ENCODE measurements at places on chromosomes 16 and 17.

DNA sequence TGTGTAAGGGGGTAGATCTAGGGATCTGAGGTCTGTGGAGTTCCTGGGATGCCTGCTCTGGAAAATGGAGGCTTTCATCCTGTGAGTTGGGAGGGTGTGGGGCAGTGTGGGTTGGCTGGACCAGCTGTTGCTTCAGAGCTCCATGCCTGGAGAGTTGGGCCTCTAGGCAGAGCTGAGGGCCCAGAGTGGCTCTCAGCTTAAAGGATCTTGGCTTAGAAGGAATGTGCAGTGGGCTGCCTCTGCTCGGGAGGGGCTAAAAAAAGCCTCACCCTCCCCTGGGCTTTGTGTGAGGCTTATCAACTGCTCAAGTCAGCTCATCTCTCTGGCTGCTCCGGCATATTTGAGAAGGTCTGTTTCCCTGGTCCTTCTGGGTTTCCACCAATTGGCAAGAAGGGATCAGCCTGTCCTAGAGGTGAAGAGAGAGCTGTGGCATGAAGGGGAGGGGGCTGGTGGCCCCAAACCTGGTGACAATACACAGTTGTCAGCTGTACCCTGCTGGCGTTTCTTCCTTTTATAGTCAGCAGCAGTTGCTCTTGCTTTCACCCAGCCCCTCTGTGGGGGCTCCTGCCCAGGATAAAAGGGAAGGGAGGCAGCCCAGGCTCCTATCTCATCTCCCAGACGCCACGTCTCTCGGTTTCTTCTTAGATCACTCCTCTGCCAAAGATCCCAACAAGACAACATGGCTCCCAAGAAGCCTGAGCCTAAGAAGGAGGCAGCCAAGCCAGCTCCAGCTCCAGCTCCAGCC lies at the start of gene MYL4:
MYL4 (plus strand) TSS at position 605 of the 745 bp plus-strand sequence; CDS start at position 680, 75 bp downstream.
- no peak for DNase-seq

GRCh38 chr16:8493972-8494371 lies 96.3 kb downstream of the TMEM114 start:
- DNase-seq = no peak

GRCh38 chr16:87496447-87496801 lies 3.6 kb upstream of the ZCCHC14 start:
- DNase-seq = no peak

DNA sequence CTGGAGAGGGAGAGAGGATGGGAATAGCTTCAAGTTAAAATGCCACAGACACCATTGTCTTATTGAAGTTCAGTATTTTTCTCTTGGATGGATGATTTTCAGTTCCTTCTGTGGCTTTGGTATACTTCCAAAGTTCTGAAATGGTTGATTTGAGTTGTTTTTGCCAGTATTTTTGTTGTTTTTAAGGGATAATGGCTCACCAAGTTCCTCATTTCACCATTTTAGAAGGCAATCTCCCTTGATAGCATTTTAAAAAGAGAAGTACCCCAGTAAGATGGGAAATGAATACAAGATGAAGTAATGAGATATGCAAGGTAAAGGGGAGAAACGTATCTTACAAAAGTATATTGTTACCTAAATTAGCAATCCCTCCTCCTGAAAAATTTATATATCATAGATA lies 18.5 kb upstream of the SPDYE4 start:
- DNase-seq = no peak

- DNase-seq = no peak
Observed at GRCh38 chr16:17356243-17356933, 114.4 kb downstream of the XYLT1 start.

DNA sequence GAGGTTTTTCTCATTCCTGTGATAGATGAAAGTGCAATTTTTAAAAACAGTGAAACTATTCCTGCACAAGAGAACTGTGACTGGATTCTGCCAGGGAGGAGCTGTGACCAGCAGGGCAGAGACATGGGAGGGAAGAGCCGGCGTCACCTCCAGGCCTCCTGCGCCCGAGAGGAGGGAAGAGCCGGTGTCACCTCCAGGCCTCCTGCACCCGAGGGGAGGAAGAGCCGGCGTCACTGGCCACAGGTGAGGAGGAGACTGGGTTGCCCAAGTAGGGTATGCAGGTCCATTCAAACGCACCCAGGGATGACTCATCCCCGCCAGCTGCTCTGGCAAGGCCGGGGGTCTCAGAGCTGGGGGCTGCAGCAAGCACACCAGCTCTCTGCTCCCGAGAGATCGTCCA lies 56.7 kb downstream of the METRNL start:
- DNase-seq = no peak

DNA sequence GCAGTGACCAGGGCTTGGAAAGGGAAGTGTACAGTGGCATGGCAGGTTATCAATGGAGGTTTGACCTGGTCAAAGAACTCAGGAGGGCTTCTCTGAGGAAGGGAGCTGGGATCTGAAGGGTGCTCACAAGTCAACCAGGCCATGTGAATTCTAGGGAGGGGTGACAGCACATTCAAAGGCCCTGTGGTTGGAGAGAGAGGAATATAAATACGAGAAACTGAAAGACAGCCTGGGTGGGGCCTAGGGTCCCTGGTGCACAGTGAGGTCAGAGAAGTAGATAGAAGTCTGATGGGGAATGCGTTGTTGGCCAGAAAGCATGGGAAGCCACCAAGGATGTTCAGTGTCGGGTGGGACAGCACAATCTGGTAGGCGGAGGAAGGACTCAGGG lies 210.8 kb downstream of the KATNIP start:
- DNase-seq = no peak

DNA sequence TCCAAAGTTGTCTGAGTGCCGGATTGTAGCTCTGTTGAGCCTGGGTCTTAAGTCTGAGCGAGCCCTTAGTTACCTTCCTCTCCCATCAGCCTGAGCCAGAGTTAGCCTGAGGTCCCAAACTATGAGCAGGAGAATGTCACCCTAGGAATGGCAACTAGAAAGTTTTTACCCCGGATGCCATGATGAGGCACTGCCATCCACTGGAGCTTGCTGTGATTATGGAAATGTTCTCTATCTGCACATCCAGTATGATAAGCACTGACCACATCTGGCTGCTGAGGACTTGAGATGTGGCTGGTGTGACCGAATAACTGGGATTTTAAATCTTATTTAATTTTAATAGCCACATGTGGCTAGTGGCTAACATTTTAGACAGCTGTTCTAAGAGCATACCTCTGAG lies 550.0 kb downstream of the CDH13 start:
- no peak for DNase-seq

GRCh38 chr17:18191967-18192366 lies 8.3 kb downstream of the ALKBH5 start:
- no peak for DNase-seq

DNA sequence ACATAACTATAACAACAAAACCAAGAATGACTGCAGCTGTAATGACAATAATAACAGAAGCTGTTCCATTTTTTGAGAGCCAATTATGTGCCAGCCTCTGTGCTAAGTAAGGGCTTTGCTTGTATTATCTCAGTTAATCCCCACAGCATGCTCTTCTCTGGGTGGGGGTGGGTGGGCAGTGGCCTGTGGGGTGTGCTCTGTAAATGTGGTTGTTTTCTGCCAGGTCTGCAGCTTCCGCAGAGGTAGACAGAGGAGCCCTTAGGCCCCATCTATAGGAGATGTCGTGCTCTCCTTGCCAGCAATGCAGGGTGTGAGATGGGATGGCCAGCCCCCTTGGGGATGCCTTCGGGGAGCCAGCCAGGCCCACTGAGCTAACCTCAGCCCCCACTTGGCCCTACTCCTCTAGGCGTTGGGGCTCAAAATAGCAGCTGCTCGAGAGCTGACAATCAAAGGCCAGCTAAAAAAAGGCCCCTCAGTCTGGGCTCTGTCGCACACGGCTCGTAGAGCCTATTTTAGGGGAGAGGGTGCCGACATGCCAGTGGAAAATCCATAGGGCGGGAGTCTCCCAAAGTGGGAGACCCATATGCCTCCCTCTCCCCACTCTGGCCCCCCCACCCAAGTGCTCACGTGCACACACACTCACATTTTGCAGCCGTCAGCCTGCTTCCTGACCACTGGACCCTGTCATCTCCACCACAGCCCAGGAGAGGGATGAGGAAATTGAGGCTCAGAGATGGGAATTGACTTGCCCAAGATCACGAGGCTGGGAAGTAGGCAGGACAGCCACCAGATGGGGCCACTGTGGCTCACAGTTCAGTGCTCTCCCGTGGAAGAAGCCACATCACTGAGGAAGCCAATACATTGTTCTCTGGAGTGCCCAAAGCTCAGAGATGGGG lies 15.8 kb downstream of the CDH16 start:
- no peak for DNase-seq

GRCh38 chr17:47276868-47277267 lies 23.2 kb downstream of the ITGB3 start:
- no peak for DNase-seq

DNA sequence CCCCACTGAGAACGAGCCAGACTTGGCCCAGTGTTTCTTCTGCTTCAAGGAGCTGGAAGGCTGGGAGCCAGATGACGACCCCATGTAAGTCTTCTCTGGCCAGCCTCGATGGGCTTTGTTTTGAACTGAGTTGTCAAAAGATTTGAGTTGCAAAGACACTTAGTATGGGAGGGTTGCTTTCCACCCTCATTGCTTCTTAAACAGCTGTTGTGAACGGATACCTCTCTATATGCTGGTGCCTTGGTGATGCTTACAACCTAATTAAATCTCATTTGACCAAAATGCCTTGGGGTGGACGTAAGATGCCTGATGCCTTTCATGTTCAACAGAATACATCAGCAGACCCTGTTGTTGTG lies 631 bp downstream of the BIRC5 start:
- no peak for DNase-seq

- DNase-seq = no peak
Observed at GRCh38 chr16:54582631-54583250, 296.2 kb upstream of the IRX3 start.

DNA sequence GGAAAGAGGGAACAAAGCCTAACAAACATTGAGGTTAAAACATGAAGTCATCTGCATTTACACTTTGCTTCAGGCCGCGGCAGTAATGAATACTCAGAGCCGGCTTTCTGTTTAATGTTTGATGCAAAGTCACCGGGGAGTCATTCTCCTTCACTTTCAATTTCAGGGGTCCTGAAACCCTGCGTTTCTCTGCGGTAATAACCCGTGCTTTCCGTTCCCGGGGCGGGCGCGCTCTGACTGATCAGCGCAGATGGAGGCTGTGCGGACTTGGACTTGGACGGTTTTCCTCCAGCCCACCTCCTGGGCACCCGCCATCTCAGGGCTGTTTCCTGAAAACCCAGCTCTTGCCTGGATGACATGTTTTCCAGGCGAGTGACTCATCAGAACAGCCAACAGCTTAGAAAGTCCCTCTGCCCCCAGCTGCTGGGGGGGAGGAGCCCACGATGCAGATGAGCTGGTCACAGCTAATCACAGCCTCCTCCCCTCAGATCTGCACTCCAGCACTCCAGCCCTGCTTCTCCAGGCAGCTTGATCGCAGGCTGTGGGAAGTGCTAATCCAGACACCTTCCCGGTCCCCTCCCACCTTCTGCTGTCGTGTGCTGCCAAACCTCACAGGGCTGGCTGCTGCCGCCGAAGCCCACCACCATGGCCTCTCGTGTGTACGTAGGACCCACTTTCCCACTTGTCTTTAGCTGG lies 158.6 kb upstream of the CHMP6 start:
- DNase-seq = peak; percentile 83

- DNase-seq = peak; percentile 70
Observed at GRCh38 chr16:84042879-84043485, 387 bp upstream of the SLC38A8 start.

DNA sequence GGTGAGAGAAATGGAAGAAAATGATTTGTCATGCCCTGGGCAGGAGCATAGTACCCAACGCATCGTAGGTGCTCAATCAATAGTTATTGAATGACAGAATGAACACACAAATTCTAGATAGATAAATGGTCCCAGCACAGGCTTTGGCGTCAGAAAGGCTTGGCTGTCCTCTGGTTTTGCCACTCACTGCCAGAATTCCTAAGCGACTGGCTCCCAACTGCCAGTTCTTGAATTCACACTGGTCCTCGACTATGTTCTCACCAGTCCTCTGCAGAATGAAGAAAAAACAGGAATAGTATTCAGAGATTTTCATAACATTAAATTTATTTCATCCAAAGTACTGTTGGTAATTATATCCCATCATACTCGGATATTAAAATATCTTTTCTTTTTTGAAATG lies 163.1 kb upstream of the NOL11 start:
- no peak for DNase-seq

GRCh38 chr17:4498461-4499397 lies at the start of gene SPNS2:
Gene SPNS2 (plus strand): TSS chr17:4498881. CDS start chr17:4499048, 167 bp downstream.
- peak; percentile 76 for DNase-seq

- no peak for DNase-seq
Observed at GRCh38 chr17:82299452-82299851, 18.0 kb downstream of the CD7 start.

GRCh38 chr16:89502081-89502843 lies 5.9 kb upstream of the SPG7 start:
- no peak for DNase-seq

GRCh38 chr16:70476272-70477020 lies 22.1 kb downstream of the FCSK start:
- DNase-seq = no peak

- no peak for DNase-seq
Observed at GRCh38 chr17:73613271-73614233, 30.7 kb downstream of the SDK2 start.

DNA sequence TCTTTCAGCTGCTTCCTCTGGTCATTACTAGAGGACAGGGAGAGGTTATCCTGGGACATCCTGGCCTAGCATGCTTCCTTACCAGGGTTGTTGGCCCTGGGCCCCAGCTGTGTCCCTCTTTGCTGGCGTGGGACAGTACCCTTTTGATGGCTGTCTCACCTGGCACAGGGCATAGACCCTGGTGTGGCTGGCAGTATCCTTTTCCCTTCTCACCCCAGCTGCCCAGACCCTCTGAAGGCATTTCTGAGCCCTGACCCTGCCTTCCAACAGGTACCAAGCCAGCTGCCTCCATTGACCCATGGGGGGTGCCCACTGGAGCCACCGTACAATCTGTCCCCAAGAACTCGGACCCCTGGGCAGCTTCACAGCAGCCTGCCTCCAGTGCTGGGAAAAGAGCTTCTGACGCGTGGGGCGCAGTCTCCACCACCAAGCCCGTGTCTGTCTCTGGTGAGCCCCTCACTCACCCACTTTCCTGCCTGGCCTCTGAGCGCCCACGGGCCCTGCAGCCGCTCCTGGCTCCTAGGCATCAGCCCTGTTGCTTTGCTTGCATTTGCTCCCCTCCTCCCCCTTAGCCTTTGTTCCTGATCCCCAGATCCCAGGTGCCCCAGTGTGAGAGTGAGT lies 34.0 kb downstream of the B9D1 start:
- DNase-seq = no peak

DNA sequence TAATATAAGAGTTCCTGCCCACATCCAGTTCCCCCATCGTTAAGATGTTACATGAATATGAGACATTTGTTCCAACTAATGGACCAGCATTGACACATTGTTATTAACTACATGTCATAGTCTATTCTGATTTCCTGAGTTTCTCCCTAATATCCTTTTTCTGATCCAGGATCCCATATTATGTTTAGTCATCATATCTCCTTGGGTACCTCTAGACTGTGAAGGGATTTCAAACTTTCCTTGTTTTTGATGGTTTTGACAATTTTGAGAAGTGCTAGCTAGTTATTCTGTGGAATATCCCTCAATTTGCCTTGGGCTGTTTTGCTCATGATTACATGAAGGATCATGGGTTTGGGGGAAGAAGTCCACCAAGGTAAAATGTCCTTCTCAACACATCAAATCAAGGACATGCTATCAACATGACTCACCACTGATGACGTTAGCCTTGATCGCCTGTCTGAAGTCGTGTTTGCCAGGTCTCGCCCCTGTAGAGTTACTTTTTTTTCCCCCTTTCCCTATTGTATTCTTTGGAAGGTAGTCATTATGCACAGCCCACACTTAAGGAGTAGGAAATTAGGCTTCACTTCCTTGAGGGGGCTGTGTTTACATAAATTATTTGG lies 42.5 kb downstream of the CACNG3 start:
- DNase-seq = no peak

GRCh38 chr17:30920282-30920681 lies 1.5 kb upstream of the ADAP2 start:
- no peak for DNase-seq
